ENCODE measurements at places on chromosomes 6 and 20.

DNA sequence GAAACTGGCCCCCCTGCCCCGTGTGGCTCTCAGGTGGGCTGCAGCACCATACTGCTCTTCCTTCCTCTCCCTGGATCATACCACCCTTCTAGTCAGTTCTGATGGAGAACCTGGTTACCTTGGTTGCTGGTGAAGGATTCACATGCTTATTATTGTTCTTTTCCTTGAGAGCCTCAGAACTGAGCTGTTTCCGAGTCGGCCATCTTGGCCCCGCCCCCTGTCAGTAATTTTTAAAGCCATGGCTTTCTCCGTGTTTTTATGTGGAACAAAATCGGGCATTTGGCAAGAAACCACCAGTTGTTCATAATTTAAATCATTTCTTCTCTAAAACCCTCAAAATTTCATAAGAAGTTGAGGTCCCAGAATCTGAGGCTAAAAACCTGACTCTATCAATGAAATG, 493.8 kb downstream of the NKAIN2 start:
- no peak for DNase-seq

GRCh38 chr6:148693882-148694484, 52.8 kb upstream of the UST start:
- DNase-seq: no peak

DNA sequence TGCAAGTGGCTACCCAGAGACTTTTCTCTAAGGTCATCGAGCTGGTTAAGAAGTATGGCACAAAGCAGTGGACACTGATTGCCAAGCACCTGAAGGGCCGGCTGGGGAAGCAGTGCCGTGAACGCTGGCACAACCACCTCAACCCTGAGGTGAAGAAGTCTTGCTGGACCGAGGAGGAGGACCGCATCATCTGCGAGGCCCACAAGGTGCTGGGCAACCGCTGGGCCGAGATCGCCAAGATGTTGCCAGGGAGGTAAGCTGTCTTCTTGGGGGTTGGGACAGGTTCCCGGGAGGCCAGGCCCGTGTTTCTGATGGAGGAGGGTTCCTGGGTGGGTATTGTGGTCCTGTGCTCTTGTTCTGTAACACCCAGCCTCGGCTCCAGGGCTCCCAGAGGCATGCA, 19.9 kb downstream of the MYBL2 start:
- DNase-seq: no peak

- DNase-seq: no peak
Measured at GRCh38 chr20:63482021-63482587, 9.6 kb upstream of the KCNQ2 start.

- peak; percentile 81 for DNase-seq
Measured at GRCh38 chr6:153962555-153962954, 76.5 kb upstream of the OPRM1 start.

- DNase-seq: no peak
Measured at GRCh38 chr6:137692806-137693205, 174.3 kb upstream of the TNFAIP3 start.

DNA sequence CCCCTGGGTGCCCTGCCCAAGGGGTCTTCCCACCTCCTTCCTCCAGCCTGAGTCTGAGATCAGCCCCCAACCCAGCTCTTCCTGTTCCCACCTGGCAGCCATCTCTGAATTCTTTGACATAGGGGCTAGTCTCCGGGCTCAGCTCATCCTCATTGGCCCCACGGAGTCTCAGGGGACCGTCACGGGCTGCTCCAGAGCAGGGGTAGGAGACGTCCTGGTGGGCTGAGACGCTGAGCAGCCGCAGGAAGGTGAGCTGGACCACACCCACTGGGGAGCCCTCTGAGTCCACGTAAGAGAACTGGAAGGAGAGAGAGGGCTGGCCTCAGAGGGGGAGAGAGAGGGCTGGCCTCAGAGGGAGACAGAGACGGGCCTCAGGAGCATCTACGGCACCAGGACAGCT, 28.1 kb downstream of the COL11A2 start:
- DNase-seq: no peak

GRCh38 chr20:53077373-53078205, 105.4 kb downstream of the TSHZ2 start:
- no peak for DNase-seq

DNA sequence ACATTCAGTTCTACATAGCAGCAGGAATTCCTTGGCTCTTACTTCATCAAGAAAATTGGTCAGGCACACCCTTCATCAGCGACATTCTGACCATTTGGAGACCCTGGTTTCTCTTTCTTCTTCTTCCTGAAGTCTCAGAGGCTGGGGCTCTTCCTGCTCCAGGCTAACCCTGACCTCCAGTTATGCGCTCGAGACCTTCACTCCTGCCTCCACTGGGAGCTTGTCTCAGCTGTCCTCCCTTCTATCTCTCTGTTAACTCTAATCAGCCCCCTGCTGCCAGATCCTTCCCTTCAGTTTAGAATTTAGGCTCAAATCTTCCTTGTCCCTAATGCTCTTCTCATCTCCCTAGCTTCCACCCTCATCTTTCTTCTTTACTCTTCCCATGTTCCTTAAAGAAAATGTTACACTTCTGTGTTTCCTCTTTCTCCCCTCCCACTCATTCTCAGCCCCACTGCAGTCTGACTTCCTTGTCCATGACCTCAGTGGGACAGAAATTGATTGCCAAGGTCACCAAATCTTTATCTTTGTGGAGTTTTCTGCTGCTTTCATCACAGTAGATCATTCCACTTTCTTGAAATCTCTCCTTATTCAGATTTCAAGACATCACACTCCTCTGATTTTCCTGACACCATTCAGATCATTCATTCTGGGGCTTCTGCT, 8.4 kb upstream of the HLA-DOA start:
- DNase-seq: no peak

- no peak for DNase-seq
Measured at GRCh38 chr6:166940643-166941068, 15.7 kb downstream of the RNASET2 start.

GRCh38 chr6:14458669-14459266, 341.2 kb downstream of the CD83 start:
- DNase-seq: no peak

DNA sequence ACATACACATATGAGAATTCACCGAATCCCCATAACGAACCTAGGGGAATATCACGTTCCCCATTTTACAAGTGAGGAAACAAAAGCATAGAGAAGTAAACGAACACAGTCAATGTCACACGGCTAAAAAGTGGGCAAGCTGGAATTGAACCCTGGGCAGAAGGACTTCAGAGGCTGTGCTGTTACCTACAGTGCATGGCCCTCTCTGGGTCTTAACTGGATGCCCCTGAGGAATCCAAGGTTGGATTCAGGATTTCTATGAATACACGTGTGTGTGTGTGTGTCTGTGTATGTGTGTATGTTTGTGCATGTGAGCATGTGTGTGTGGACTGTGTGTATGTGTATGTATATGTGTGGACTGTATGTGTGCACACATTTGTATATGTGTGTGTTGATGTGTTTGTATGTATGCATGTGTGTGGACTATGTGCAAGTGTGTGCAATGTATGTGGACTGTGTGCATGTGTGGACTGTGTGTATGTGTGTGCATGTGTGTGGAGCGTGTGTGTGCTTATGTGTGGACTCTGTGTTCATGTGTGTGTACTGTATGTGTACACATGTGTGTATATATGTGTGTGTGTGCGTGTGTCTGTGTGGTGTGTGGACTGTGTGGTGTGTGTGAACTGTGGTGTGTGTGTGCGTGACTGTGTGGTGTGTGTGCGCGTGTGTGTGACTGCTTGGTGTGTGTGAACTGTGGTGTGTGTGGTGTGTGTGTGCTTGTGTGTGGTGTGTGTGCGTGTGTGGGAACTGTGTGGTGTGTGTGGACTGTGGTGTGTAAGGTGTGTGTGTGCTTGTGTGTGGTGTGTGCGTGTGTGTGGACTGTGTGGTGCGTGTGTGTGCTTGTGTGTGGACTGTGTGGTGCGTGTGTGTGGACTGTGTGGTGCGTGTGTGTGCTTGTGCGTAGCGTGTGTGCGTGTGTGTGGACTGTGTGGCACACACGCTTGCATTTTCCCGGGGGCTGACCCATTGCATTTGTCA, 49.0 kb downstream of the HNF4A start:
- no peak for DNase-seq

- DNase-seq: peak; percentile 0
Measured at GRCh38 chr6:47276377-47276776, 33.3 kb downstream of the TNFRSF21 start.

- no peak for DNase-seq
Measured at GRCh38 chr6:155936551-155936950, 480.9 kb upstream of the NOX3 start.

DNA sequence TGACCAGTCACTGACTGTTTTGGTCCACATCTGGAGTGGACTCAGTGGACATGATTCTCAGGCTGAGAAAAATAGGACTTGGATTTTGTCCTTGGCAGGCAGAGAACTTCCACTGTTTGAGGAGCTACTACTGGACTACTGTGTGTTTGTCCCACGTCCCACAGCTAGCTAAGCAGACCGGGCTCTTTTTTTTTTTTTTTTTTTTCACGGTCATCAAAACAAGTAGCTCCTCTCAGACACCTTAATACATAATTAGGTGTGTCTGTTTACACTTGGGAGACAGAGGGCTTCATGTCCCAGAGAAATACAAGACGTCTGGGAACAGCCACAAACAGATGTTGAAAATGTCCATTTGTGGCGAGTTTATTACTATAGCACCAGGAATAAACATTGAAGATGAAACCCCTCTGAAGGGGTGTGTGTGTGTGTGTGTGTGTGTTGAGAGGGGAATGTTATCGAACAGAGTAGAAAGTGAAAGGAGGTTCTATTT, 155.0 kb upstream of the SUPT3H start:
- no peak for DNase-seq

- no peak for DNase-seq
Measured at GRCh38 chr6:71481801-71482200, 193.2 kb downstream of the OGFRL1 start.
